ENCODE measurements at places on chromosomes 11 and 22. TPM values are rescaled to one million over a fixed set of nuclear protein-coding genes. Genes with fewer than 3 reads are reported as not detected.

DNA sequence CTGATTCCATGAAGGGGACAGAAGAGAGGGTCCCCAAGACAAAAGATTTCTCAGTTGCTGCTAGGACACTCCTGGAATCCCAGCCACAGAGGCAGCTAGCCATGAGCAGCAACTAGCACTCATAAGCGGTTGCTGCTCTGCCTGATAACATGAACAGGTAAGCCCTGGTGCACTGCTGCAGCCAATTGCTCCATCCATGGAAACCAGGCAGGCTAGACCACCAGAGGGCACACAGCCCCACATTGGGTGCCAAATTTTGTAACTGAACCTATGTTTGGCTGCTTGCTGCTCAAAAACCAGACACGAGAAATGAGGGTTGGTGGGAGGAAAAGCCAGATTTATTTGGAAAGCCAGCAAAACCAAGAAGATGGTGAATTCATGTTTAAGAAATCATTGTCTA lies 21.9 kb upstream of the QSER1 start:
- no peaks in the 10 kb centered on the region for H3K36me3 ChIP-seq
- DNase-seq: no peak
- H3K4me1 ChIP-seq: no peaks in the 10 kb centered on the region
- H3K27ac ChIP-seq: no peak overlapping the region
- no peaks in the 10 kb centered on the region for H3K27me3 ChIP-seq
- no peak overlapping the region for H3K4me3 ChIP-seq

The FOLR1 gene
- polyA plus RNA-seq: 2.4 TPM

- H3K27me3 ChIP-seq: no peaks in the 10 kb centered on the region
- peaks cover 26% of the 10 kb centered on the region for H3K4me1 ChIP-seq
- no peak overlapping the region for H3K27ac ChIP-seq
- no peak overlapping the region for H3K4me3 ChIP-seq
These were observed 34.2 kb upstream of the ARHGAP32 start for GRCh38 chr11:129226207-129226798.

DNA sequence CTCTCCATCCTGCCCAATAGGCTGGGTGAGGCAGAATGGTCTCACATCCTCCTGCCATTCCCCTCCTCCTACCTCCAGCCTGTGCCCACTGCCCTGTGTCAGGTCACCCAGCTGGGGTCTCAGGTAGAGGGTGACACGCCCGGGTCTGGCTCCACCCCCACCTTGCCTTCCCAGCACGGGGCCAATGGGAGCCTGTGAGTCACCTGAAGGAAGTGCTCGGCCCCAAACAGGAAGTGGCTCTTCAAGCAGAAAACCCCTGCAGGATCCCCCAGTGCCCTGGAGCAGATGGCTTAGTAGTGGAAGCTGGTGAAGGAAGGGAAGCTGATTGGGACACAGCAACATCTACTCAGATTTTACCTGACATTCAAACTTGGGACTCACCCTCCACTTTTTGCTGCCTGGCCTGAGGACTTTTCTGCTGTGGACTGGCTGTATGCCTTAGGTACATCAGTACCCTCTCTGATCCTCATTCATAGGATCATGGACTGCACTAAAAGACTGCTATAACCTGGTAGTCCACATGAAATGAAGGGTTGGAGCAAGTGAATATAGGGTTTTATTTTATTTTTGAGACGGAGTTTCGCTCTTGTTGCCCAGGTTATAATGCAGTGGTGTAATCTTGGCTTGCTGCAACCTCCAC lies 33.4 kb downstream of the GDPD5 start:
- no peaks in the 10 kb centered on the region for H3K4me1 ChIP-seq
- H3K4me3 ChIP-seq: no peak overlapping the region
- DNase-seq: no peak
- no peak overlapping the region for H3K27ac ChIP-seq
- no peaks in the 10 kb centered on the region for H3K27me3 ChIP-seq

GRCh38 chr11:2436013-2436520 lies 8.2 kb downstream of the TRPM5 start:
- H3K36me3 ChIP-seq: no peaks in the 10 kb centered on the region
- no peak overlapping the region for H3K4me3 ChIP-seq

The FXYD2 gene
- 2,509 TPM for polyA plus RNA-seq

The SLC7A4 gene
- 1.4 TPM for polyA plus RNA-seq

- no peaks in the 10 kb centered on the region for H3K27me3 ChIP-seq
- H3K36me3 ChIP-seq: no peaks in the 10 kb centered on the region
- no peak overlapping the region for H3K4me3 ChIP-seq
- H3K4me1 ChIP-seq: no peaks in the 10 kb centered on the region
- no peak for DNase-seq
- H3K27ac ChIP-seq: no peak overlapping the region
These were observed 38.2 kb downstream of the CCDC83 start for GRCh38 chr11:85893395-85893794.

DNA sequence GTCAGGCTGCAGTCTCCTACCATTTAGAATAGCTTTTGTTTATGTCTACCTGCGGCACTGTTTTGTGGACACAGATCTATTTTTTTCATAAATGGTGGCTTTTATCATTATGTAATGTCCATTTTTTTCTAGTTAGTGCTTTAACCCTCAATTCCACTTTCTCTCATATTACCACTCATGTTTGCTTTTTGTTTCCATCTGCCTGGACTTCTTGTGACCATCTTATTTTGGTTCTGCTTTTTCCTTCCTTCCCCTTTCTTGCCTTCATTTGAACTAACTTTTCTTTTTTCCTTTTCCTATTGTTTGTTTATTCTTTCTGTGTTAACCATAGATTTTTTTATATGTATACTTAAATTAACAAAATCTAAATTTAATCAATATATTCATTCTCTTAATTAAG lies 98.5 kb upstream of the SLC22A12 start:
- no peak overlapping the region for H3K4me3 ChIP-seq
- no peaks in the 10 kb centered on the region for H3K36me3 ChIP-seq
- H3K27ac ChIP-seq: no peak overlapping the region
- H3K27me3 ChIP-seq: peaks cover 6% of the 10 kb centered on the region
- H3K4me1 ChIP-seq: no peaks in the 10 kb centered on the region
- no peak for DNase-seq

The NXPE2 gene
- not detected for polyA plus RNA-seq

DNA sequence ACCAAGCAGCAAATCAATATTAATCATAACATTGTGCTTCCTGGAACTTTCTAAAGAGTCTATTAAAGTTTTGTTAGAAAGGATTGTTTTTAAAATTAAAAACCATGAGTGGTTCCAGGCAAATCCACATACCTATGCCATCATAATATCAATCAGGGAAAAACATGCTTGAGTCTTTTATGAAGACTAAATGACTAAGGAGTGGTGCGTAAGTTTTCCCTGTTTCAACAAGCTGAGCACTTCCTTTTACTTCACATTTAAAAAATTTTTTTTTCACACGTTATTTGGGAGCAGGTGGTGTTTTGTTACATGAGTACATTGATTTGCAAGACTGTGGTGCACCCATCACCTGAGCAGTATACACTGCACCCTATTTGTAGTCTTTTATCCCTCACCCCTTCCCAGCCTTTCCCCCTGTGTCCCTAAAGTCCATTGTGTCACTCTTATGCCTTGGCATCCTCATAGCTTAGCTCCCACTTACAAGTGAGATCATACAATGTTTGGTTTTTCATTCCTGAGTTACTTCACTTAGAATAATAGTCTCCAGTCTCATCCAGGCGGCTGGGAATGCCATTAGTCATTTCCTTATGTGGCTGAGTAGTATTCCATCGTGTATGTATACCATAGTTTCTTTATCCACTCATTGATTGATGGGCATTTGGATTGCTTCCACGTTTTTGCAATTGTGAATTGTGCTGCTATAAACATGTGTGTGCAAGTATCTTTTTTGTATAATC lies 1190.3 kb upstream of the RAG2 start:
- DNase-seq: no peak

GRCh38 chr11:117484156-117484555 lies 156.5 kb downstream of the CEP164 start:
- H3K27ac ChIP-seq: no peak overlapping the region
- no peak overlapping the region for H3K4me3 ChIP-seq
- no peak for DNase-seq
- H3K36me3 ChIP-seq: no peaks in the 10 kb centered on the region

DNA sequence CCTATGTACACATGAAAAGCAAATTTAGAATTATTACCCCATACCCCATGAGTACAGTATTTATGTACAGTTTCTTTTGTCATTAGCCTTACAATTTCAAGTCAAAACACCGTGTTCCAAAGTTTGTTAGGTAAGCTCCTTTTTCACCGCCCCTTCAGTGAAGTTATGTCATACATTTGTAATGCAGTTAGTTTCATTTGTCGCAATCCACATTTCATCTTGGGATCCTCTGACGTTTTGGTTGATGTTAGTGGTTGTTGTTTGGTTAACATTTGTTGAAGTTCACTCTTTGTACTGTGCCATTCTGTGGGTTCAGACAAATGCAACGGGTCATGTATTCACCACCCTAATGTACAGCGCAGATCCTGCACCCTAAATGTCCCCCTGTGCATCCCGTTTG lies 45.2 kb downstream of the ARHGEF12 start:
- H3K36me3 ChIP-seq: no peaks in the 10 kb centered on the region
- no peak overlapping the region for H3K27ac ChIP-seq
- H3K4me1 ChIP-seq: peaks cover 6% of the 10 kb centered on the region
- H3K4me3 ChIP-seq: no peak overlapping the region
- DNase-seq: no peak
- H3K27me3 ChIP-seq: no peaks in the 10 kb centered on the region

The TRIM3 gene
- 30.8 TPM for polyA plus RNA-seq

DNA sequence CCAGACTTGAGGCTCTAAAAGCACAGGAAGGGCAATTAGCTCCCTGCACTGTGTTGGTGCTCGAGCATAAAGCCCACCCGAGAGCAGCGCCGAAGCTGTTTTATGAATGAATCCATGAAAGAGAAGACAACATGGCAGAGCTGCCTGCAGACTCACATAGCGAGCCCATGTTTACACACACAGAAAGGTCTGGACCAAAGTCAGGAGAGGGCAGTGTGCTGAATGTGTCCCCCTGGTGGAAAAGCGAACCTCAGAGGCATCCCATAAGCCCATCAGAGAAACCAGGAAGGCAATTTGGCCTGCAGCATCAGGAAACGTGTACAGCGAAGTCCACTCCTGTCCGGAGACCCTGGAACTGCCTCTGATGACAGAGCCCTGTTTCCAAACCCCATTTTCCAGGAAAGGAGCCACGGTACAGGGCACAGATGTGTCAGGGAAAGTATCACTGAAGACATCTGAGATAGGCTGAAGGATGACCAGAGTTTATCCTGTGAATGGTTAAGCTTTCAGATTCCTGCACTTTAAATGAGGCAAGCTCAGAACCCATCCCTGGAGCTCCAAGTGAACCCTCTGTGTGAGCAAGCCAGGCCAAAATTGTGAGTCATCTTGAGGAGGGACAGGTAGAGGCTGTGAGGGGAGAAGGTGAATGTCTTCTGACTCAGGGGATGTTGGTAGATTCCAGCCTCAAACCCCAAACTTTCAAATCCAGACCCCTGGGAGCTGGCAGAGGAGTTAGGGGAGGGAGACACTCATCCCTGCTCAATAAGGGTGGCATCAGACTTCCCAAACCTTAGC lies 36.9 kb downstream of the CHRDL2 start:
- H3K27ac ChIP-seq: no peak overlapping the region
- DNase-seq: no peak
- H3K4me3 ChIP-seq: no peak overlapping the region
- H3K27me3 ChIP-seq: no peaks in the 10 kb centered on the region
- H3K4me1 ChIP-seq: peaks cover 20% of the 10 kb centered on the region

GRCh38 chr22:28052825-28053269 lies 133.8 kb upstream of the PITPNB start:
- no peak overlapping the region for H3K4me3 ChIP-seq
- no peak for DNase-seq
- H3K36me3 ChIP-seq: no peaks in the 10 kb centered on the region
- H3K4me1 ChIP-seq: no peaks in the 10 kb centered on the region
- no peaks in the 10 kb centered on the region for H3K27me3 ChIP-seq

DNA sequence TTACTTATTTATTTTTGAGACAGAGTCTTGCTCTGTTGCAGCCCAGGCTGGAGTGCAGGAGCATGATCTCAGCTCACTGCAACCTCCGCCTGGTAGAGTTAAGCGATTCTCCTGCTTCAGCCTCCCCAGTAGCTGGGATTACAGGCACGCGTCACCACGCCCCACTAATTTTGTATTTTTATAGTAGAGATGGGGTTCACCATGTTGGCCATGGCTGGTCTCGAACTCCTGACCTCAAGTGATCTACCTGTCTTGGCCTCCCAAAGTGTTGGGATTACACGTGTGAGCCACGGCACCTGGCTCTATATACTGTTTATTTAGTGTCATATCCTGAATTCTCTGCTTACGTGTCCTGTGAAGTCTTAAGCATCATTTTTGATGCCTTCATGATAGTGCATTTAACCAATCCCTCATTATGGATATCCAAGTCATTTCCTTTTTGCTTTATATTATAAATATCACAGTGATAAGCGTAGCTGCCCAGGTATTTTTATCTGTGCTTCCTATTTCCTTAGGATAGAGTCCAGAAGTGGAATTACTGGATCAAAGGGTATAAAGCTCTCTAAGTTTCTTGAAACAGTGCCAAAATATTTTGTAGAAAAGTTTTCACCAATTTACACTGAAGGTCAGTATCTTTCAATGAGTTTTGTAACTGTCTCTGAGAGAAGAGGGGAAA lies 871 bp upstream of the SIDT2 start:
- DNase-seq: no peak
- H3K4me1 ChIP-seq: peaks cover 3% of the 10 kb centered on the region
- peak overlapping the region; percentile 86 for H3K4me3 ChIP-seq
- peaks cover 4% of the 10 kb centered on the region for H3K36me3 ChIP-seq
- no peaks in the 10 kb centered on the region for H3K27me3 ChIP-seq

The MS4A3 gene
- not detected for polyA plus RNA-seq

DNA sequence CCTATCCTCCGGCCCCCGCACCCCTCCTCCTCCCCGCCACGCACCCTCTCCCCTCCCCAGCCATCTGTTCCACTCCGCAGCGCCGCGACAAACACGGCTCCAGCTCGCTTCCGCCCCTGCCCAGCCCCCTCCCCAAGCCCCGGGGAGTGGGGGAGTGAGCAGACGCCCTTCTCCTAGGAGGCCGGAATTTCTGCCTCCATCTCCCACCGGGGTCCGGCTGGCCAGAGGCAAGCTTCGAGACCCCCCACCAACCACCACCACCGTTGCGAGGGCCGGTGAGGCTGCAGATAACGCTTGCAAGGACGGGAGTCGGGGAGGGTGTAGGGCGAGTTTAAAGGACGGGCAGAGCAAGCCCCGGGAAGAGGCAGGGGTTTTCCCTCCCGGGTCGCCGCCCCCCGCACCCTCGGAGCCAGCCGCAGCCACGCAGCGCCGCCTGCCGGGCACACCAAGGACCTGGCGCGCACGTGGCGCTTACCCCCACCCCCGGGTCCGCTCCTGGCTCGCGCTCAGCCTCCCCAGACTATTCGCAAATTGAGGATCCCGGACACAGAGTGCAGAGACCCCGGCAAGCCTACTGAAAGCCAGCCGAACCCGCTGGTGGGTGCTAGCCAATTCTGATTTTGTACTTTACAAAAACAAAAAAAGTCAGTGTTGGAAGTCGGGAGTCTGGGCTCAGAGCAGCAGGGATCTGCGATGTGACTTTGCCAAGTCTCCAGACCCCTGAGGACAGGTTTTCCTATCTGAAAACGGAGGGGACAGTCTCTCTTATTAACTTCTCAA lies 22.6 kb downstream of the RTN4RL2 start:
- no peak overlapping the region for H3K27ac ChIP-seq
- DNase-seq: peak; percentile 14
- H3K4me3 ChIP-seq: no peak overlapping the region

Measured in pancreas (tissue), 10 donors.